ENCODE measurements at places on chromosomes 4 and X. TPM values are rescaled to one million over a fixed set of nuclear protein-coding genes. Genes with fewer than 3 reads are reported as not detected.

The CXorf65 gene
- not detected for total RNA-seq

The MAPK10 gene
- total RNA-seq, result 24.3 TPM

- DNase-seq, result no peak
These were observed 534.9 kb upstream of the FMR1 start for GRCh38 chrX:147376601-147377422.

DNA sequence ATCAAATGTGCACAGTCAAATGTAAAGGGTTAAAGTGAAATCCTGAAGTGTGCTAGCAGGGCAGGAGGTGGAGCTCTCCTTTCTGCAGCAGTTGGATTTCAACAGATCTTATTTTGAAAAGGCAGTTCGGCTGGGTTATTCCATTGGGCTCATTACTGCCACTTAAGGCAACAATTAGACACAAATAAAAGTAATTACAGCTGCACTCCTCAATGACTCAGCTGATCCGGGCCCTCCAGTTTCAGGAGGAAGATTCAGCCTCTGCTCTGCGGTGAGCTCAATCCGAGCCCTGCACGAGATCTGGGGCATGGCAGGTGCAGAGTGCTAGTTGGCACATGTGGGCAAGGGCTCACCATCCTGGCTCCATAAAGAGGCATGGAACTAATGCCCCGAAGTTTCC, 85.4 kb downstream of the PHKA2 start:
- DNase-seq, result no peak
